ENCODE measurements at places on chromosomes 12 and 14. TPM values are rescaled to one million over a fixed set of nuclear protein-coding genes. Genes with fewer than 3 reads are reported as not detected.
A peak's percentile ranks its signal among the peaks of the same experiment; 100 is the strongest.

Gene ERP27
- total RNA-seq = 20.3 TPM

Gene SERPINA3
- total RNA-seq = not detected

Gene HOXC9
- total RNA-seq = not detected

Gene INHBC
- total RNA-seq = not detected

Gene TCL1B
- not detected for total RNA-seq

Gene RTL1
- total RNA-seq = not detected

Gene AGAP2
- total RNA-seq = 33.9 TPM

GRCh38 chr12:38984388-38984787 is 79.0 kb upstream of the CPNE8 start:
- no peaks in the 10 kb centered on the region for H3K4me1 ChIP-seq
- H3K27ac ChIP-seq = no peak overlapping the region
- H3K36me3 ChIP-seq = no peaks in the 10 kb centered on the region
- no peak overlapping the region for H3K4me3 ChIP-seq

DNA sequence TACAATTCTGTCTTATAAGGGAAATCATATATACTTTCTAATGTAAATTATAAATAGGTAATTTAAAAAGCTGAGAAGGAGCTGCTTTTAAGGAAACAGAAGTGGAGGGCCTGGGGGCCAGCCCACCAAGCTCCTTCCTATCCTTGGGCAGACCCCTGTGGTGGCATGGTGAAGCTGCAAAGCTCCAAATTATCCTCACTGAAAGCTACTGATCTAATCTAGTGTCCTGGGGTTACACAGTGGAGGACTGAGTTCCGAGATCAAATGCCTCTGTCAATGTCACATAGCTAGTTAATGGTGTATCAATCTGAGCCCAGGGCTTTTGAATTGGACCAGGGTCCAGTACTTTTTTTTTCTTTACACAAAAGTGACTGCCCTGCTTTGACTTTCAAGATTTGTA is 355.4 kb downstream of the CEP128 start:
- H3K4me1 ChIP-seq = no peaks in the 10 kb centered on the region
- H3K27me3 ChIP-seq = no peaks in the 10 kb centered on the region
- H3K27ac ChIP-seq = no peak overlapping the region

GRCh38 chr12:97275728-97276590 is 186.6 kb upstream of the RMST start:
- no peaks in the 10 kb centered on the region for H3K4me1 ChIP-seq
- H3K27me3 ChIP-seq = no peaks in the 10 kb centered on the region
- no peaks in the 10 kb centered on the region for H3K36me3 ChIP-seq
- H3K4me3 ChIP-seq = no peak overlapping the region
- H3K27ac ChIP-seq = no peak overlapping the region

DNA sequence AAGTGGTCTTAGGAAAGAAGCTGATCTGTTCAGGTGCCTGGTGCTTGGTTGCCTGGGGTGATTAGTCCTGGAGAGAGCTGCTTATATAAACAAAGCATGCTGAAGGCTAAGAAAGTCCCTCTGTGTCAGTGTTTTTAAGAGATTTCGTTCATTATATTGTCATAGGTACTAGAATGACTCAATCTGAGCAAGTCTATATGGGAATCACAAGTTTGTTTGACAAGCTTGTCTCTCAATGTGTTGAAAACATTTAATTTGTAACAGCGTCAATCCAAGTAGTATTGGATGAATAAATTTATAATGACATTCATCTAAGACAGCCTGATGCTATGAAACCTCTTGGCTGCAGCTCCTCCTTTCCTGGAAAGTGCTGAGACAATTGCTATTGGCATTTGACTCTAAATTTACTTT is 256.3 kb downstream of the TMTC2 start:
- no peaks in the 10 kb centered on the region for H3K4me1 ChIP-seq
- H3K36me3 ChIP-seq = no peaks in the 10 kb centered on the region
- H3K4me3 ChIP-seq = no peak overlapping the region
- no peaks in the 10 kb centered on the region for H3K27me3 ChIP-seq
- no peak overlapping the region for H3K27ac ChIP-seq

- H3K4me1 ChIP-seq = no peaks in the 10 kb centered on the region
- H3K27me3 ChIP-seq = no peaks in the 10 kb centered on the region
- no peak overlapping the region for H3K4me3 ChIP-seq
- DNase-seq = no peak
Measured at GRCh38 chr12:22034709-22035506, 11.1 kb upstream of the CMAS start.

DNA sequence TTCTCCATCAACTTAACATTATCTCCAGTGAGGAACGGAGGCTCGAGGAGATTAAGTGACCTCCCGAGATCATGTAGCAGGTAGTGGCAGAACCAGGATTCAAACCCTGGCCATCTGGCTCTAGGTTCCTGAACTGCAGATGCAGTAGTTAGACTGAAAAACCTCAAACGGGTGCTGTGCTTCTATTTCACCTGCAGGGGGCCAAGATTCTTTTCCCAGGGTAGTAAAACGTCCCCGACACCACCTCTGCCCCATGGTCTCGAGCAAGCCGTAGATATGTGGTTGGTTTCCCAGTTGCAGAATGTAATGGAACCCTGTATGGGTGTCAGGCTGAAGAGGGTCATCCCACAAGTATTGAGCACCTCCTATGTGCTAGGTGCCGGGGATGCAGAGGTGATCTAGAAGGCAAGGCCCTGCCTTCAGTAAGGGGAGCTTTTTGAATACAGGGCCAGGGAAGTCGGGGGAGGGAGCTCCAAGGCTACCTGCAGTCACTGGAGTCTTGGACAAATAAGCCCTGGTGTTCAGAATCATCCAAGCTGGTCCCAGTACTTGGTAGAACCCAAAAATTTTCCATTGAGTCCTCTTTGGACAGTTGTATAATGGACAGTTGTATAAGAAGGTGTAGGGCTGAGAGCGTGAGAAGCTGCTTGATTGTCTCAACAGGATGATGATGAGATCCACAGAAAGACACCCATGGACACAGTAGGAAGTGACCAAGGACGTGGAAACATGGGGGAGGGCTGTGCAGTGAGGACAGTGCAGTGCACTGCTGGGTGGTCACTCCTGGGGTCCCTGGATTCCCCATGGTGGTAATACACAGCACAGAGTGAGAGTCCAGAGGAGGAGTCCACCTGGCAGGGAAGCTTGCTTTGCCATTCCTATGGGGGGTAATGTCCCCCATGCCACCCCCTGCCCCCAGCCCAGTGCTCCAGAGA is 197.2 kb downstream of the CHST11 start:
- no peaks in the 10 kb centered on the region for H3K27me3 ChIP-seq
- H3K4me3 ChIP-seq = no peak overlapping the region
- H3K36me3 ChIP-seq = no peaks in the 10 kb centered on the region
- no peak for DNase-seq

GRCh38 chr14:54698501-54698900 is 131.6 kb downstream of the SAMD4A start:
- H3K36me3 ChIP-seq = no peaks in the 10 kb centered on the region
- H3K27me3 ChIP-seq = no peaks in the 10 kb centered on the region
- no peak overlapping the region for H3K4me3 ChIP-seq
- H3K27ac ChIP-seq = no peak overlapping the region

GRCh38 chr12:52260361-52261207 is 13.9 kb upstream of the KRT86 start:
- no peak overlapping the region for H3K4me3 ChIP-seq
- H3K4me1 ChIP-seq = no peaks in the 10 kb centered on the region
- no peak overlapping the region for H3K27ac ChIP-seq
- no peaks in the 10 kb centered on the region for H3K27me3 ChIP-seq
- no peak for DNase-seq

GRCh38 chr12:101968770-101969169 is 91.4 kb downstream of the DRAM1 start:
- no peaks in the 10 kb centered on the region for H3K27me3 ChIP-seq
- H3K36me3 ChIP-seq = no peaks in the 10 kb centered on the region
- no peak overlapping the region for H3K27ac ChIP-seq
- H3K4me3 ChIP-seq = no peak overlapping the region
- no peak for DNase-seq

GRCh38 chr14:90675399-90675798 is 140.8 kb downstream of the TTC7B start:
- no peak overlapping the region for H3K27ac ChIP-seq
- peaks cover 23% of the 10 kb centered on the region for H3K4me1 ChIP-seq
- no peaks in the 10 kb centered on the region for H3K36me3 ChIP-seq
- H3K4me3 ChIP-seq = no peak overlapping the region
- no peaks in the 10 kb centered on the region for H3K27me3 ChIP-seq
- DNase-seq = no peak

DNA sequence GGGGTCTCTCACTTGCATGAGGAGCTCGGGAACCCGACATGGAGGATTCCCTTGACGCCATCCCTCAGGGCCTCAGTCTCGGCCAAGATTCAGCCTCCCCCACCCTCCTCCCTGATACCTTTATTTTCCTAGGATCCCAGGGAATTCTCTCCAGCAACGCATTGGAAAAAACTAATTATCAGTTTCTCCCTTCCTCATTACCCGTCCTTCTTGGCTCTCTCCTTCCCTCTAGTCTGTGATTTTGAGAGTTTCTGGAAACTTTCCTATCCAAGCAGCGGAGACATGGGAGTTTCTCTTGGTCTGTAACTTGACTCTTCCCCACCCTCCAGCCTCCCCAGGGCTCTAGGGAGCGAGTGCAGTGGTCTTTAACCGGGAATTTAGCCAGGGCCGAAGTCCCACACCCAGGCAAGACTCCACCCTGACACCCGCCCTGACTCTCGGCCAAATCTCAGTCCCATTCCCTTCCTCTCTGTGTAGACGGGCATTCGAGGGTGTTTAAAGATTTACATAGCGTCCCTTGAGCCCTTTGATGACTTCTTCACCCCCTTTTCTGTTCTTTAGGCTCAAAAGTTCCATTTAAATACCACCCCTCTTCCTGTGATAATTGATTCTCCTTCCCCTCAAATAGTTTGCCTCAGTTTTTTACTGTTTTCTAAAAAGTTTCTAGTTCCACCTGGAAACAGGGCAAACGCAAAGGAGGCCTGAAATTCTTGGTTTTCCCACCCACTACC is 6.7 kb downstream of the HOXC5 start:
- H3K27me3 ChIP-seq = peaks cover 4% of the 10 kb centered on the region
- no peak overlapping the region for H3K4me3 ChIP-seq
- H3K36me3 ChIP-seq = no peaks in the 10 kb centered on the region
- no peak for DNase-seq
- no peak overlapping the region for H3K27ac ChIP-seq

GRCh38 chr12:122031342-122032216 is 9.9 kb downstream of the BCL7A start:
- H3K36me3 ChIP-seq = no peaks in the 10 kb centered on the region
- peak; percentile 37 for DNase-seq
- H3K27ac ChIP-seq = no peak overlapping the region

DNA sequence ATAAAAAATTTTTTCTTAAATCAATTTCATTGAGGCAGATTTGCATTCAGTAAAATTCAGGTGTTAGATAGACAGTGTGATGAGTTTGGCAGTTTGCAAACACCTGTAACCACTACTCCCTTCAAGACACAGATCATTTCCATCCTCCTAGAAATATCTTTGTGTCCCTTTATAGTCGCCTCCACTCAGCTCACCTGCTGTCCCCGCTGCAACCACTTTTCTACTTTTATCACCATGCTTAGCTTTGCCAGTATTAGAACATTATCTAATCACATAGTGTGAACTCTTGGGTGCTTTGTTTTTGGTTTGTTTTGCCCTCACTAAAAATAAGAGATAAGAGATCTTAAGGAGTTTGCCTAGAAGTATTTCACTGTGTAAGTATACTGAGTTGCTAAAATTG is 73.8 kb downstream of the DERA start:
- peaks cover 29% of the 10 kb centered on the region for H3K36me3 ChIP-seq
- no peaks in the 10 kb centered on the region for H3K27me3 ChIP-seq
- H3K4me3 ChIP-seq = no peak overlapping the region
- H3K4me1 ChIP-seq = no peaks in the 10 kb centered on the region

DNA sequence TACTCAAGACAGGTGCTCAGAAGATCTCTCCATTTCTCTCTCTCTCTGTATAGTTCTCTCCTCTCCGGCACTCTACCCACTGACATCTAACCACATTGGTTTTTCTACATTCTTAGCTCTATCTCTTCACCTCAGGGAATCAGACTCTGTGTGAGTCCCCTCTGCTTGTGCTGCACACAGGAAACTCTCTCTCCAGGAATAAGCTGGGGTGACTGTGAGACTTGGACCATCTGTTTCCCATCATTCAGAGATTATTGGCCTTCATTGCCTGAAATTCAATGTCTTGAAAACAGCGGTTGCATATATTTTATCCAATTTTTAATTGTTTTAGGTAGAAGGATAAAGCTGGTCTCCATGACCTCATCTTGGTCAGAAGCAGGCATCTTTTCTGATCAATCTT is 105.0 kb downstream of the SLC35F4 start:
- H3K4me1 ChIP-seq = no peaks in the 10 kb centered on the region
- no peak overlapping the region for H3K4me3 ChIP-seq
- no peaks in the 10 kb centered on the region for H3K36me3 ChIP-seq
- H3K27me3 ChIP-seq = no peaks in the 10 kb centered on the region
- H3K27ac ChIP-seq = no peak overlapping the region
- no peak for DNase-seq

DNA sequence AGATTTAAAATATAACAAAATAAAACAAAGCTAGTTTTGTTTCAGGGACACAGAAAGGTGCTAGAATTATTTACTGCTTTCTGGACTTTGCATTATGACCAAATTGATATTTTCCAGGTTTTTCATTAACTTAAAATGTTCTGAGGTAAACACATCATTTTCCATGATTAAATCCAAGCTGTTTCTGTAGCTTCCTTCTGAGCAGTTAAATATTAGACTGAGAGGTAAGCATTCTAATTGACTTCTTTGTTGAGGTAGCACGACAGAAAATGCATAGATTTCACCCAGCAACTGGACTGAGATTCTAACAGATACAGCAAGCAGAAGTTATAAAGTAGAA is 98.3 kb downstream of the BMP4 start:
- H3K4me3 ChIP-seq = no peak overlapping the region
- no peaks in the 10 kb centered on the region for H3K4me1 ChIP-seq
- no peaks in the 10 kb centered on the region for H3K36me3 ChIP-seq
- no peak for DNase-seq
- no peak overlapping the region for H3K27ac ChIP-seq
- no peaks in the 10 kb centered on the region for H3K27me3 ChIP-seq

- H3K4me3 ChIP-seq = no peak overlapping the region
- DNase-seq = no peak
- H3K4me1 ChIP-seq = no peaks in the 10 kb centered on the region
- no peak overlapping the region for H3K27ac ChIP-seq
- H3K36me3 ChIP-seq = no peaks in the 10 kb centered on the region
- H3K27me3 ChIP-seq = peaks cover 2% of the 10 kb centered on the region
Measured at GRCh38 chr14:26531894-26532293, 65.9 kb downstream of the NOVA1 start.

GRCh38 chr12:106138357-106138632 is 459 bp downstream of the NUAK1 start:
- H3K27ac ChIP-seq = no peak overlapping the region
- H3K4me3 ChIP-seq = no peak overlapping the region
- no peaks in the 10 kb centered on the region for H3K36me3 ChIP-seq
- DNase-seq = no peak
- H3K27me3 ChIP-seq = peaks cover 12% of the 10 kb centered on the region

- DNase-seq = no peak
- H3K4me1 ChIP-seq = no peaks in the 10 kb centered on the region
- H3K36me3 ChIP-seq = no peaks in the 10 kb centered on the region
- no peaks in the 10 kb centered on the region for H3K27me3 ChIP-seq
Measured at GRCh38 chr14:90556012-90556477, 159.2 kb downstream of the CALM1 start.

- no peaks in the 10 kb centered on the region for H3K27me3 ChIP-seq
- DNase-seq = no peak
- H3K27ac ChIP-seq = no peak overlapping the region
- no peaks in the 10 kb centered on the region for H3K4me1 ChIP-seq
Measured at GRCh38 chr12:60487284-60487683, 891.5 kb downstream of the SLC16A7 start.

- peak overlapping the region; percentile 69 for H3K27ac ChIP-seq
- peak overlapping the region; percentile 1 for H3K4me3 ChIP-seq
Measured at GRCh38 chr12:92360543-92360942, 214.9 kb upstream of the BTG1 start.

GRCh38 chr14:23653051-23653450 is 16.9 kb downstream of the DHRS2 start:
- no peak for DNase-seq
- no peak overlapping the region for H3K4me3 ChIP-seq
- H3K4me1 ChIP-seq = no peaks in the 10 kb centered on the region
- H3K27me3 ChIP-seq = no peaks in the 10 kb centered on the region
- no peak overlapping the region for H3K27ac ChIP-seq
